Lung microvascular endothelial cell (primary cell): ENCODE measurements at places on chromosomes 6 and 20. TPM values are rescaled to one million over a fixed set of nuclear protein-coding genes. Genes with fewer than 3 reads are reported as not detected.
A peak's percentile ranks its signal among the peaks of the same experiment; 100 is the strongest.

ACSS1 gene
- 7.2 and 13.9 TPM in 2 replicates for total RNA-seq

GRCh38 chr6:152720974-152721373 is 23.3 kb downstream of the MYCT1 start:
- DNase-seq, result peak; percentile 94

DNA sequence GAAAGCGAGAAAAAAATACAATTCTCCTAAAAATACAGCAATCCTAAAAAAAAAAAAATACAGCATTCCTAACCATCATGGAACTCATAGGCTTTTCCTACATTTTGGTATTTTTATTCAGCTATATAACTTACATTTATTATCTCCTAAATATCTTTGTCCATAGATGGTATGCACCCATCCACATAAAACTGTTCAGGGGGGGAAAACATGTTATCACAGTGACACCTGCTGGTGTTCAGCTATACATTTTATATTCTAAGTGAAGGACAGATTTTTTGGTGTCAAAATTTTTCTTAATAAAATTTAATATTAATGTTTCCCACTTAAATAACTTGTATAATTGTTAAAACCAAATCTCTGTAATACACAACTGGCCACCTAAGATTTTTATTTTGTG is 58.0 kb downstream of the BLOC1S5 start:
- peak; percentile 67 for DNase-seq

DNA sequence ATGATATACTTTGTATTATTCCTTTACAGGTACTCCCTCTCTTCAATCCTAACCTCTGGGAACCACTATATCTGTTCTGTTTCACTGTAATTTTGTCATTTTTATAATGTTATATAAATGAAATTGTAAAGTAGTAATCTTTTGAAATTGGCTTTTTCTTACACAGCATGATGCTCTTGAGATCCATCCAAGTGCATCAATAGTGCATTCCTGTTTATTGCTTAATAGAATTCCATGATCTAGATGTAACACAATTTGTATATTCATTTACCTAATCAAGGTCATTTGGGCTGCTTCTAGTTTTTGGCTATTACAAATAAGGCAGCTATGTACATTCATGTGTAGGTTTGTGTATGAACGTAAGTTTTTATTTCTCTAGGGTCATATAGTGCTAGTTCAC is 174.6 kb downstream of the KHDC1L start:
- DNase-seq, result no peak
